Kidney (tissue), 22 donors: ENCODE measurements at places on chromosomes 13 and 19. TPM values are rescaled to one million over a fixed set of nuclear protein-coding genes. Genes with fewer than 3 reads are reported as not detected.

Gene ZC3H13
- 53.1 TPM for total RNA-seq

Gene ZNF836
- total RNA-seq: 21.9 TPM

Gene RXFP2
- 0.09 TPM for total RNA-seq

Gene LILRA2
- 4.2 TPM for total RNA-seq

Gene ITGBL1
- 7.7 TPM for total RNA-seq

Gene MBD3L2
- not detected for total RNA-seq

Gene SLITRK5
- 0.09 TPM for total RNA-seq

Gene WASF3
- total RNA-seq: 18.5 TPM

Gene CLN5
- 80.8 TPM for total RNA-seq

Gene CAPN12
- 31.1 TPM for total RNA-seq

Gene SIGLEC6
- total RNA-seq: 4.8 TPM

Gene CYP4F12
- 4.4 TPM for total RNA-seq

Gene LRRC63
- total RNA-seq: 0.31 TPM

Gene ZNF154
- total RNA-seq: 11.1 TPM

Gene SLC7A10
- total RNA-seq: not detected

Gene KCNN4
- 6.1 TPM for total RNA-seq

Gene HAUS8
- total RNA-seq: 6.9 TPM

Gene GJB6
- total RNA-seq: not detected

Gene PSPN
- total RNA-seq: 2.0 TPM

- DNase-seq: peak; percentile 19
Measured at GRCh38 chr19:52170304-52170703, 1.1 kb downstream of the ZNF836 start.

DNA sequence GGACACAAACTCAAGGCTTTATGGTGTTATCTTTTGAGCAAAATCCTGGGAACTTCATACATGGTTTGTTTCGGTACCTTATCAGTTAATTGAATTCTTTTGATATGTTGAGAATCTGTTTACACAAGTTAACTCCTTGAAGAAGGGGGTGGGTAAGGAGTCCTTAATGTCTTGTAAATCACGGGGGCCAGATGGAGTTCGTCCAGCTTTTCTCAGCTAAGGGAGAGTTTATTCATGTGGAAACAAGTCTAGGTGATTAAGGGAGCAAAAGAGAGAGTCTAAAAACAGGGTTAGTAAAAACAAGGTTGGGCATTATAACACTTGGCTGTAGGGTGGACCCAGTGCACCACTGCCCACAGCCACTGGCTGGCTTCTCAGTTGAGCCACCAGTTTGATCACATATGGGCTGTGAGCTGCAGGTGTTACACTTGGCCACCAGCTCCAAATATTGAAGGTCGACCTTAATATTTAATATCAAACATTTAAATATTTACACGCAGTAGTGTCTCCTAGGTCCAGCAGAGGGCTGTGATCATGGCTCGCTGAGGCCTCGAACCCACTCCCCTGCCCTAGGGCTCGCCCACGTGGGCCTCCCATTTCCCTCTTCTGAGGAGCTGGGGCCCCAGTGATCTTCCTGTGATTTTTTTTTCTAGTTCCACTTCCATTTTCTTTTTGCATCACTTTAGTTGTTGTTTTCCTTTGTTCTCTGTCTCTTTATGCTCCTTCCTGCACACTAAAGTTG is 21.0 kb upstream of the ZNF43 start:
- no peak for DNase-seq

- DNase-seq: no peak
Measured at GRCh38 chr19:18587962-18588610, 512 bp upstream of the REX1BD start.

GRCh38 chr13:113651511-113652403 is 6.2 kb downstream of the ATP4B start:
- peak; percentile 44 for DNase-seq

DNA sequence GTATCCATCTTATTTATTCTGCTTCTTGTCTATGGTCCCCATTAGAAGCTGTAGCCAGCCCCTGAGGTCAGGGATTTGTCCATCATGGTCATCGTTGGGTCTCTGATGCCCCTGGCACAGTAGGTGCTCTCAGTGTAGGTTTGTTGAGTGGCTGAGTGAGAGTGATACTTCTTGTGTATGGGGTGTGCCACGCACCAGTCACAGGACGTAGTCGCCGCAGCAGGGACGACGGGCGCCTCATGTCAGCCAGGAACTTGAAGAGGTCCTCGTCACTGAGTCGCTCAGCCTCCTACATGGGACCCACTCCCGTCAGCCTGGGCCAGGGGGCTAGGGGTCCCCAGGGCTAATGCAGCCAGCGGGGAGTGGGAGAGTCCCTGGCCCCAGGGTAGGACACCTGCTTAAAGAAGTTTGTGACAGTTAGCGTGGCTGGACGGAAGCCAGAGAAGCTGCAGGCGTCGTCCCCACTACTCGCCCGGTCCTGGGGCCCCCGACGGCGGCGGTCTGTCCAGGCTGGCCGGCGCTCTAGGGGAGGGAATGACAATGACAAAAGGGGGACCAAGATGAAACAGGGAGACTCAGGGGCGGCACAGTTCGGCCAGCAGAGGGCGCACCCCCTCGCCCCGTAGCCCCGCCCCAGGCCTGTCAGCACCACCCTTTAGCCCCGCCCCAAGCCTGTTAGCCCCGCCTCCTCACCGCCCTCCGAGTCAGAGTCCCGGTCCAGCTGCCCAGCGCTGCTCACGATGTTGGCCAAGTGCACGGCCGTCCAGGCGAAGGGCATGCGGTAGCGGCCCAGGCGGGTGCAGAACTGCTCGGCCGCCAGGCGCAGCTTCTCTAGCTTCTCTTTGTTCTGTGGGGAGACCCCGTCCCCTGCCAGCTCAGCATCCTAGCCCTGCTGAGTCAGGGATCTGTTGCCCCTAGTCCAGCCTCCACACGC is 3.7 kb downstream of the ANGPTL8 start:
- DNase-seq: peak; percentile 93

GRCh38 chr13:108959234-108959633 is 329.8 kb downstream of the MYO16 start:
- DNase-seq: no peak

DNA sequence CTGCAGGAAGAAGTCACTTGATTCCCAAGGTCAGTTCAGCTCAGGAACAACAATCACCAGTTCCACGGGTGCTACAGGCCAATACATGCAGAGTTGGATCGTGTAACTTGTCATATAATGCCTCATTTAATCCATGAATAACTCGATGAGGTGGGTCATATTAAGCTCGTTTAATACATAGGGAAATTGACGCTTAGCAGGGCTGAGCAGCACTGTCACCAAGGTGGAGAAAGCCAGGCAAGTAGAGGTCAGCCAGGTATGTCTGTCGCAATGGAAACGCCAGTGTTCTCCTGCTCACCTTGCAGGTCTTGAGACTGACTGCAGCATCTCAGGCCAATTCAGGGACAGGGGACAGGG is 52.3 kb downstream of the CCDC70 start:
- no peak for DNase-seq

GRCh38 chr13:42113478-42113877 is 65.0 kb downstream of the DGKH start:
- peak; percentile 46 for DNase-seq

DNA sequence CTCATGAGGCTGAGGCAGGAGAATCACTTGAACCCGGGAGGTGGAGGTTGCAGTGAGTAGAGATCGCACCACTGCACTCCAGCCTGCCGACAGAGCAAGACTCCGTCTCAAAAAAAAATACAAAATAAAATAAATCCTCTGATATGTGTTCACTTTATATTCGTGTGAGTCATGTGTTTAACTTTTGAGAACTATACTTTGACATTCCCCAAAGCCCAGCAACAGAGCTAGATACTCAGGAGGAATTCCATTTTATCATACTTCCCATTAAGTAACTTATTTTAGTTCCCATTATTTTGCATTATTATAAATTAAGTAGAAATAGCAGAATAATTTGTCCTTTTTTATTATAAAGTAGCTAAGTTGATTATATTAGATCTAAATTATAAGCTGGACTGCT is 3.3 kb upstream of the CHAMP1 start:
- DNase-seq: no peak

DNA sequence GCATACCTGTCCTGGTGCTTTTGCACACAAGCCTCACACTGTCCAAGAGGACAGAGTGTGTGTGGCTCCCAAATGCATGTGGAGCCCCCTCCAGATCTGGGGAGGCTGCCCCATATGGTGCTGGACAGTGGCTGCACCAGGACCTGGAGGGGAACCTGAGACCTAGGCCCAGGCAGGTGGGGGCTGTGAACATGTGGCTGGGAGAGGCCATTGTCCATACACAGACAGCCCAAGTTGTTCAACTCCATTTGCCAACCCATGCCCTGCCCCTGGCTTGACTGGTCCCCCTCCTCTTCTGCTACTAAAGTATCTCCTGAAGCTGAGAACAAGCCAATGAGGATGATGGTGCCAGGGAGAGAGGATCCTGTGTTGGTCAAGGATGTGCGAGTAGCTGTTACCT is 94.0 kb downstream of the ING1 start:
- DNase-seq: no peak

DNA sequence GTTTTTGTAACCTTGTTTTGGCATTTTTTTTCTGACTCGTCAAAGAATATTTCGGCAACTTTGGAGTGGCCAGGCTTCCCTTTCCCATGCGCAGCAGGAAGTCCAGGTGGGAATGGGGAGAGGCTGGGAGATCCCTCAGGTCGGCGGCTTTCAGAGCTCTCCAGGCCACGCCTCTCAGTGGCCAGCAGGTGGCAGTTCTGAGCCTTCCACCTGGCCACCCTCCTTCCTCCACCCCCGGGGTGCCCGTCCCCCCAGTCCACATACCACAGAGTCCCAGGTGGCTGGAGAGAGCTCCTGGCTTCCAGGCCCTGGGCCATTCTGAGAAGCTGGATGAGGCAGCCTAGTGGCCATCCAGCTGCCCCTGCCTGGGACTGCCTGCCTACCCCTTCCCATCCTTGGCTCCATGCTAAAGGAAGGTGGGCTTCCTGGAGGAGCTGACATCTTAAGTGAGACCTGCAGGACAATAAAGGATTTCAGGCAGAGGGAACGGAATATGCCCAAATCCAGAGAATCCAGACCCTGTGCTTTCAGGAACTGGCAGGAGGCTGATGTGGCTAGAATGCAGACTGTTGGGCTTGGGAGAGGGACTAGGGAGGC is 46.3 kb downstream of the CCNE1 start:
- DNase-seq: peak; percentile 55

- no peak for DNase-seq
Measured at GRCh38 chr13:104253063-104253680, 1187.0 kb upstream of the SLC10A2 start.

DNA sequence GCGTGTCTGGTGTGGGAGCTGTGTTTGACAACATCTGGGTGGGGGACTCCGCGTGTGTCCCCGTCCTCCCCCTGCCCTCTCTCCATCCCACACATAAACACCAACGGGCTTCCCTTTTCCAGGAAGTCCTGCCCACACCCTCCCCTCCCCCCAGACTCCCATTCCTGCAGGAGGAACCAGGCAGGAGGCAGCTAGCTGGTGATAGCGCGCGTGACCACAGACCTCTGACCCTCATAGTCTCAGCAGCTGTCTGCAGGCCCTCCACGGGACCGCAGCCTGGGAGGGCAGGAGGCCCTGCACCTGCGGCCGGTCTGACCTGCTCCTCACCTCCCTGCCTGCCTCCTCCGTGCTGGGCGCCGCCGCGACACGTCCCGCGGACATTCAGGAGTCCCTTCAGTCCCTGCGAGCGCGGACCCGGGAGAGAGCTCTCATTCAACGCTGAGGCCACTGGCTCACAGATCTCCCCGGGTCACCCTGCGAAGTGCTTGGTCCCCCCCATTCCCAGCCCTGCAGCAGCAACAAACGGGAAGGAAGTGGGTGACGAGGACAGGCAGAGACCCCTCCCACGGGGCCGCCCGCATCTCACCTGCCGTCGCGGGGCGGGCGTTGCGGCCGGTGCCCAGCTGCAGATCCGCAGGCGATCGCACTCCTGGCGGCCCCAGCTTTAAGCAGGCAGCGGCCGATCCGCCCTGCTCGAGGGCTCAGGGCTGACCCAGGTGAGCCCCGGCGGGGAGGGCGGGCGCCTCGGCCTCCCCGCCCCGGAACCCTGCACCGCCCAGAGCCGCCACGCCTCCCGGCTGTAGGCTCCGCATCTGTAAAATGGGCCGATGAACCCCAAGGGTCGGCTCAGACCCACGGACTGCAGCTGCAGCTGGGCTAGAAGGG is 1.1 kb upstream of the ACP5 start:
- peak; percentile 77 for DNase-seq

GRCh38 chr13:113991676-113992179 is 17.9 kb upstream of the C13orf46 start:
- DNase-seq: no peak

DNA sequence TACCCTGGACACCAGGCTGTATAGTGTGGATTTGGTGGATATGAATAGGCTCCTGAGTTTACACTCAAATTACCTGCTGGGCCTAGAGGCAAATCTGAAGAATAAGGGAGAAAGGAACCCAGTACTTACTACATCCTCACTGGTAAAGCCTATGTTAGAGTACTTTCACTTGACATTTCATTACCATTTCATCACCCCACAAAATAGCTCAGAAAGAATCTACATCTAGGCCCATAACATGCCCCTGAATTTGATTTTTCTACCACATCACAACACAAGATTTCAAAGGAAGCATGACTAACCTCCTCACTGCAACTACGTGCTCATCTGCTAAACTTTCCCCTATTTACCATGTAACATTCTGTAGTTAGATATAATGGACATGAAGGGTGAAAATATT is 43.3 kb downstream of the VWA8 start:
- DNase-seq: no peak

GRCh38 chr19:42023121-42023942 is 29.3 kb upstream of the ATP1A3 start:
- no peak for DNase-seq

- DNase-seq: no peak
Measured at GRCh38 chr13:48386816-48387215, 26.1 kb downstream of the LPAR6 start.

- DNase-seq: no peak
Measured at GRCh38 chr19:33883859-33884519, 87.3 kb downstream of the KCTD15 start.

DNA sequence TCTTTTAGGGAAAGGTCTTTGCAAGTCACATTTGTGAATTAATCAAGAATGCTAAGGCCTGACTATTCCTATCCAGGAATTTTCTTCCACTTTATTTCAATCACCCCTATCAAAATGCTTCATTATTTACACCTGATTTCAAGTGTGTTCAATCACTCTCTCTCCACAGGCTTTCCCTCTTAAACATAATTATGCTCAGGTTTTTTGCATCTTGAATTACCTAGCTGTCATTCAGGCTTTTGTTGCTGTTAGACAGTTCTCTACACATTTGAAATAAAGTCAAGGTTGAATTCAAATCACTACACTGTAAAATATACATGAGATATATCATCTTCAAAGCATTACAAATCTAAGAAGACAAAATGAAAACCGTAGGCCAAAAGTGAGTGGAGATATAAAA is 941.3 kb upstream of the SLITRK1 start:
- DNase-seq: no peak

- no peak for DNase-seq
Measured at GRCh38 chr13:87057807-87058520, 613.2 kb upstream of the SLITRK5 start.

- no peak for DNase-seq
Measured at GRCh38 chr13:98338310-98338709, 161.2 kb upstream of the RNF113B start.

GRCh38 chr19:41935760-41936415 is 7.6 kb upstream of the ERFL start:
- no peak for DNase-seq
